Stimulated activated CD4-positive, alpha-beta T cell treated with anti-CD3 and anti-CD28 coated beads, Interleukin-2, amount 100 ng/mL, for 48 hours (primary cell): ENCODE measurements at places on chromosomes 12 and 14.

DNA sequence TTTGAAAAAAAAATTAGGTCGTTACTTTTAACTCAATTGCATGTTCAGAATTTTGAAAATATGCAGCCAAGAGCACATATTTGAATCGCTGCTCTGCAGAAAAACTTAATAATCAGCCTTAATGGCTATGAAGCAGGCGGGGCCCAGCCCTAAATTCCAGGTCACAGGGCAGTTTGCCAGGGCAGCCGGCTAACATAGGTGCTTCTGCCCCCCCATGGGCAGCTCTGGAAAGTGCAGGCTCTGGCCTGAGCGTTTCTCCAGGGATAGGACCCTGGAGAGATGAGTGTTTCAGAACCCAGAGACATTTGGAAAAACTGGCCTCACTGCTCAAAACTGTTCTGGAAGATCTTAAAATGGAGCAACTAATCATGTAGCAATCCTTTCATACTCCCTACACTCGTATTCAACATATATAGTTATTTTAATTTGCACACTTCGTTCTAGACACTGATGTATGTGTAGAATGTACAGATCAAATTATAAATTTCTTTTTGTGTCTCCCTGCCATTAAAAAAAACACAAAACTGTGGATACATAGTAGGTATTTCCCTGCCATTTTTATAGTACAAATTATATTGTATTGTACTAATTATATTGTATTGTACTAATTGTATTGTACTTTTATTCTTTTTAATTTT is 26.0 kb upstream of the PTGR2 start:
- peak; percentile 76 for DNase-seq

DNA sequence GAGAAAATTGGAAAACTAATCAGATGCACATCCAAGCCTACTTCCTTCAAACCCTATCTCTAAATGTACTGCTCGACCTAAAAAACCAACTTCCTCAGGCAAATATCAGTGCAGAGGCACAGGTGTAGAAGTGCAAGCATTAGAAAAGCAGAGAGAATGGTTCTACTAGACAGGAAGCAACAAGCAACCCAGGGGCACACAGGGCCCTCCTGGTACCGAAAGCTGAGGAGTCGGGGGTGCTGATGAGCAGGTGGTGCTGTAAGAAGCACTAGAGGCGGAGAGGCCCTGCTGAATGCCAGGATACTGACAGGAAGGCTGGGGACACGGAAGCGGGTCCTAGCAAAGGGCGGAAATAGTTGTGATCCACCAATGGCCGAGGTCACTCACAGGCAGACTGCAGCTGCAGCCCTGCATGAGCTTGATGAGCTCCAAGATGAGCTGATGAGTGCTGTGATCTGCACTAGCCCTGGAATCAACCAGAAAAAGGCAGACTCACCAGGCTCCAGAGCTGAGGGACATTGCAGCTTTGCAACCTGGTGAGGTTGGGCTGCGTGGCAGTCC is 85.9 kb downstream of the TTC7B start:
- no peak for DNase-seq

DNA sequence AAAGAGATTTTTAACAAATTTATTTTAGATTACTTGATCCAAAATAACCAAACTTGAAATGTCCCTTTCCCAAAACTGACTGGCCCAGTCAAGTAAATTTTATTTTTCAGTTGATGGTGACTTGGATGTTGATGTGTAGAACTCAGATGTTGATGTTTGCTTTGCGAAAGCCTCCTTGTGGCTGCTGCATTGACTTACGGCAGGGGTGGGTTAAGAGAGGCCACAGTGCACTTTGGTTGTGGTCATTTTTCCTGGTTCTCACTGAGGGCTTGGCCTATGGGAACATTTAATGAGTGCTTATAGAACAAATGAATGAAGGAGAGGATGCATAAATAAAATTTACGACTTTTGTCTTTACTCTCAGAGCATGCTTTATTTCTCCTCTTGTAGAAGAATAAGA is 52.6 kb downstream of the SLCO1B3 start:
- DNase-seq, result no peak

DNA sequence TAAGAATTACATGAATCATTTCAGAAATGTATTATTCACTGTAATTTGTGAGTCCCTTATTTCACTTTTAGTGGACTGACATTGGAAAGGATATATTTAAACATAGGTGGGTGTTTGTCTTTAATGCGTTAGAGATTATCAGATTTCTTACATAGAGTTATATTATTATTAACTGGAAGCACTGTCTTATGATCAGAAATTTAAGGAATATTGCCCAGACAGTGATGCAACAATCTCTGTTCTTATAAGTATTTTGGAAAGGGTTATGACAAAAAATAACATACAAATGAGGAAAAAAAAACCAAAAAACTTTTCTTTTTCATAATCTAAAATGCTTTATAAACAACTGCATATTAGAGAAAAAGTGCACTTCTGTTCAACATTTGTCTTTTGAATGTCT is 836.6 kb downstream of the SLC6A15 start:
- no peak for DNase-seq

DNA sequence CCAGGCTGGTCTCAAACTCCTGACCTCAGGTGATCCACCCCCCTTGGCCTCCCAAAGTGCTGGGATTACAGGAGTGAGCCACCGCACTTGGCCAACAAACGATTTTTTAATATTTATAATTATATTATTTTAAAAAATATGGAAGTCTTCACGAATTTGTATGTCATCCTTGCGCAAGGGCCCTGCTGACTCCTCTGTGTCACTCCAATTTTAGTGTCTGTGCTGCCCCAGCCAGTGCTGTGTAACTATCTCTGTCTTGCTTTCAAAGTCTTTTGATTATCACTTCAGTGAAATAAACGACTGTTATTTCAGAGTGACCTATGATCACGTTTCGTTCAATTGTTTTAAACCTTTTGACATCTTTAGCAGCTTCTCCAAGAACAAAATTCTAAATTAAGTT is 13.1 kb upstream of the MMP17 start:
- DNase-seq, result no peak

- DNase-seq, result no peak
Measured at GRCh38 chr14:73903028-73903427, 16.4 kb downstream of the ZNF410 start.

- no peak for DNase-seq
Measured at GRCh38 chr12:89603678-89604077, 77.8 kb upstream of the POC1B start.

DNA sequence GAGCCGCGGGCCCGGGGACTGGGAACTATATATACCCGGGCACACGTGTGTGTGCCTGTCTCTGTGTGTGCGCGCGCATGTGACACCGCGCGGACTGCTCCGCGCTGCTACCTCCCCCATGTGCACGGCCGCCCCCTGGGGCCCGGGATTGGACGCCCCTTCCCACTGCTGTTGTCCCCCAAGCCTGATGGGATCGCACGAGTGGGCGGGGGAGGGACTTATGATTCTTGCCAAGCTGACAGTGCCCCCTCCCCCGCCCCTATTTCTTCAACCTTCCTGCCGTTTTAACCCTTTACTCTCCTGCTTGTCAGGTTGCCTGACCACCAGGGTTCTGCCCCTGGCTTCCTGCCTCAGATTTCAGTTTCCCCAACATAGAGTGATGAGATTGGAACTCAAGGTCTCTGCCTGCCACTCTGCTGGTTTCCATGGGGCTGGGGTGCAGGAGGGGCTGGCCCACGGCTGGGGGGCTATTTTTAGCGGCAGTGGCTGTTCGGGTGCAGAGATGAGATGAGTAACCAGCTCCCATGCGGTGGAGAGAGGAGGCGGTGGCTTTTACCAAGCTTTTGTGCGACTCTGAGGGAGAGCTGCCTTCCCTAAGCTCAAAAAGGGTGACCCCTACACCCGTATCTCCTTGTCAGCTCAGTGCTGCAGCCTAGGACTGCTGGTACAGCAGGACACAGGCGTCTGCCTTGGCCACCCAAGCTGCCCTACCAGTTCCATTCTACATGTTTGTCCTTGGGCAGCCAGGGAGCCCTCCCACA is at the start of gene DDN:
Gene DDN (minus strand): TSS at position 5 of the 761 bp plus-strand sequence. CDS start 88 bp downstream, outside the sequence.
- peak; percentile 17 for DNase-seq

- no peak for DNase-seq
Measured at GRCh38 chr12:109888179-109889020, 8.1 kb upstream of the GLTP start.

- no peak for DNase-seq
Measured at GRCh38 chr14:96264853-96265252, 8.8 kb downstream of the BDKRB1 start.

DNA sequence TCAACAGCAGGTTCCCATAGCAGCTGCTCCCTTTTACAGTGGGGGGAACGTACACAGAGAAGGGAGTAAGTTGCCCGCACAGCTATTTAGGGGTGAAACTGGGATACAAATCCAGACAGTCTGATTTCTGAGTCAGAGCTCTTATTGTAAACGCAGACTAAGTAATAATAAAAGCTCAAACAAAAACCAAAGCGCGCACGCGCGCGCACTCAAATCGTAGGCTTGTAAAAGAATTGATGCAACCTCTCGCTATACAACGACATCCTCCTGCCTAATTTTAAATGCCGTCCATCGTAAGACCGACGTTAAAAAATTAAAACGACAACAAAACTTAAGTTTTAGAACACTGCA is 747 bp upstream of the DACT1 start:
- peak; percentile 24 for DNase-seq

- DNase-seq, result no peak
Measured at GRCh38 chr14:87508333-87508732, 484.6 kb downstream of the GALC start.

DNA sequence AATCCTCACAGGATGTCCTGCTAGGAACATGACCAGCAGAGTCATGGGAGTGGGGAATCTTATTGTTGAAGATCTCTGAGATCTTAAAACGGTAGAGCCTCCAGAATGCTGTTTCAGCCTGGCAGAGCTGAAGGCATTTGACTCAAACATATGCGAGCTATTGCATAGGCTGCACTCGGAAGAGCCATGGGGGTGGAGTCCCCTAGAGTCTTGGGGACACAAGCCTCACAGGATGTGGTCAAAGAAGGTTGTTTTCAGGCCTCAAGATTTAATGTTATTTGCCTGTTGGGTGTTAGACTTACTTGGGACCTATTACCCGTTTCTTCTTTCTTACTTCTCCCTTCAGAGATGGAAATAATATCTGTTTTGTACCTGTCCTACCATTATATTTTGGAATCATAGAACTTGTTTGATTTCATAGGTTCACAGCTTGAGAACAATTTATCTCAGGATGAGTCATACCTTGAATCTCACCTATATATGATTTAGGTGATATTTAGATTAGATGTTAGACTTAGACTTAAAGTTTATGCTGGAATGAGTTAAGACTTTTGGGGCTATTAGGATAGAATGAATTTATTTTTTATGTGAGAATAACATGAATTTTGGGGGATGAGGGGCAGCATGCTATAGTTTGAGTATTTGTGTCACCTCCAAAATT is 172.2 kb upstream of the ATP2B1 start:
- DNase-seq, result no peak

DNA sequence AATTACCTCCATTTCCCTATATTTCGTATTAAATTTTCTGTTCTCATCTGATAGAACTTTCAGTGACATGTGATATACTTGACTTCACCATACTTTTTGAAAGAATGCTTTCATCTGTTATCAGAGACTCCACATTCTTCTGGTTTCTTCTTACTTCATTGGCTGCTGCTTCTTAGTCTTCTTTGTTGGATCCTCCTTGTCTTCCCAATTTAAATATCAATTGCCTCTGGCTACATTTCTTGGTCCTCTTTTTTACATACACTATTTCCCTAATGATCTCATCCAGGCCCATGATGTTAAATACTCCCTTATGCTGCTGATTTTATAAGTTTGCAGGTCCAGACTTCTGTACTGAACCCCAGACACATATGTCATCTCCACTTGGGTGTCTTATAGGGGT is 22.0 kb downstream of the OR5AU1 start:
- DNase-seq, result no peak

- DNase-seq, result no peak
Measured at GRCh38 chr12:225012-225411, 11.1 kb upstream of the SLC6A12 start.

DNA sequence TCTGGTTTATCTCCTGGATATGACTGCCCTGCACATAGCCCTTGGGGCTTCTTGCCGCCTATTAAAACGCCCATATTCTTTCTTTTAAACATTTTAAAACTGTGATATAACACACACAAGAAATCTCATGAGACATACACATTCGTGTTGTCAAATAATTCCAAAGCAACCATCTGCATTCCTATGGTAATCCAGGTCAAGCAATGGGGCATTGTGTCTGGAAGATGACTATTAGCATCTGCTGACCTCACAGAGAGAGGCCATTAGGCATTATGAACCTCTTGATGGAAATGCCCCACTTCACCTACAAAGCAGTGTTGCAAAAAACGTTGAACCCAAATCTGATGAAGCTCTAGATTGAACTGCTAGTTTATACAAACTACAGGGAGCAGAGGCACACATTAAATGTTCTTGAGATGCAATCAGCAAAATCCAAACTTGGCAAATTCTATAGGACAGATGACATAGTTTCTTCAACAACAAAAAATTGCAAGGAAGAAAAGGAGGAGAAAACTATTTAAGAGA is 513.8 kb upstream of the CCDC196 start:
- no peak for DNase-seq

- no peak for DNase-seq
Measured at GRCh38 chr14:92224358-92224954, 98.5 kb upstream of the SLC24A4 start.

GRCh38 chr12:75526655-75527511 is 15.5 kb upstream of the KRR1 start:
- DNase-seq, result no peak

DNA sequence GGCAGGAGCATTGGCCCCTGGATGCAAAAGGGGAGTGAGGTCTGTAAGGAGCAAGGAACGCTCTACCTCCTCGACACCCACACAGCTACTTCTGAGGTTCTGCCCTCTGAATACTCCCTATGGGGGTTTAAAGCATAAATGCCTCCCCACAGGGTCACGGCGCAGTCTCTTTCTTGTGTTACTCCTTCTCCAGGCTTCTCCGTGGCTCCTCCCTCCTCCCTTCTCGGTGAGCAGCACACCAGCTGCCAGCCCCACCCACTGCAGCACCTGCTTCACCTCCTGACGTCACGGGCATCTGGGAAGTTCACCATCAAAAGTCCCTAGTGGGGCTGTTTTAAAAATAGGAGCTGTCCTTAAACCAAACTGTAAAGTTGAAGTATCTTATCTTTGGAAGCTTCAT is 67.3 kb downstream of the SPTB start:
- DNase-seq, result no peak

DNA sequence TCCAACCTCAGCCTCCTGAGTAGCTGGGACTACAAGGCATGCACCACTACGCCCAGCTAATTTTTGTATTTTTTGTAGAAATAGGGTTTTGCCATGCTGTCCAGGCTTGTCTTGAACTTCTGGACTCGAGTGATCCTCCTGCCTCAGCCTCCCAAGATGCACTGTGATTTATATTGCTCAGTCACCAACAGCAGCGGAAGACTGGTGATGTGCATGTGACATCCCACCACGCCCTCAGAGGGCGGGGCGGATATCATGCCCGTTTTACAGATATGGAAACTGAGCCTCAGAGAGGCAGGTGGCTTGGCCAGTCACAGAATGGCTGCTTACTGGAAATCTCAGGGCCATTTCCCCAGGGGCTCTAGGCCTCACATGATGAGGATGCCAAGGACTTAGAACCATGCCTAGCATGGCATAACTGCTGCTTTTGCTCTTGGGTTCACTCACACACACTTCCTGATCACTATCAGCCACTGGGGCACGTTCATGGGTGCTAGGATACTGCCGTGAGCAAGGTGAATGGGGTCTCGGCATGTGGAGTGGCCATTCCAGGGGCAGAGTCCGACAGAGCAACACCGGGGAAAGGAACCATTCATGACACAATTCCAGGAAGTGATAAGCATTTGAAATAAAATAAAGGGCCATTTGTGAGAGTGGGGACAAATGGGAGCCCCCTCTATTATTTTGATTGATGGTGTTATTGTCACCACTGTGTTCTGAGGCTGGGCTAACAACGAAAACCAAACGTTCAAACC is 31.9 kb downstream of the RBM19 start:
- no peak for DNase-seq
